ENCODE measurements at places on chromosomes 7 and 10.
A peak's percentile ranks its signal among the peaks of the same experiment; 100 is the strongest.

DNA sequence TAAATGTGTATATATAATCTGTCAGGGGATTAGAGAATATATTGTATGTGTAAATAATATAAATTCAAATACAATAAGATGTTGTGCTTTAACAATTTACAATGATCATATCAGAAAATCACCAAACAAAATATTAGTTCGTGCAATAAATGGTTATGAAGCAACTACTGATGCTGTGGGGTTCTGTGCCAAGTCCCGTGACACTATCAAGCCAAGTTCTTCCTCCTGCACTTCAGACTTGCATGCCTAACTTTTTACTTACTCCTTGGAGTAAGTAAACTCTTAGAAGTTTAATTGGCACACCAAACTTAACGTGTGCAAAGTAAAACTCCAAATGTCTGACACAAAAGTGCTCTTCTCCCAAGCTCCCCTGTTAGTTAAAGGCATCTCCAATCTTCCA lies 26.5 kb upstream of the TMEM254 start:
- no peak for DNase-seq

DNA sequence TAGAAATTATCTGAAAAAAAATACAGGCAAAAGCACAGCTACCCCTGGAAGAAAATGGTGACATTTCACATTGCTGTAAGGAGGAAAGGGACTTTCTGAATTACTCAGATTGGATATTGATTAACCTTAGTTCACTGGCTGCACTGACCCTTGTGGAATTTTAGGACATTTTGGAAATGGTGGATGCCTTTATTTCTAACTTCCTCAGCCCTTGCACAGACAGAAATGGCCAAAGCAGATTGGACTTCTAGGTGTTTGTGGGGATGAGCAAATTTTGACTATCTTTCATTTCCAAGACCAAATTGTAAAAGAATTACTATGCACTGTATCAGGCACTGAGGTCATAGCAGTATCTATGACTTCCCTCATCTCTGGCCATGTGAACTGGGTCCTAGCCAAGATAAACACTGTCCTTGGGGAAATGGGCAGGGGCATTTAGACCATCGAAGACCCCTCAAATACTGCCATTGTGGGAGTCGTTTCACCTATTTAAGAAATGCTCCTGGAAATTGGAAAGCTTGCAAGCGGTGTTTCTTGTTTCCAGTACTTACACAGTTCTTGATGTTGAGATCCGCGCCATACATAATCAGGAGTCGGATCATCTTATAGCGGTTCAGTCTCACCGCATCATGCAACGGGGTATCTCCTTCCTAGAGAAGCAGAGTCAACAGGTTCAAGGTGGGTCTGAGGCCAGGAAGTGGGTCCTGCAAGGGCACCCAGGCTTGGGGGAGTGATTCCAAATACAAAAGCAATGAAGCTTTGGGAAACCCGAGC lies 5.7 kb downstream of the ANKRD1 start:
- no peak for DNase-seq

DNA sequence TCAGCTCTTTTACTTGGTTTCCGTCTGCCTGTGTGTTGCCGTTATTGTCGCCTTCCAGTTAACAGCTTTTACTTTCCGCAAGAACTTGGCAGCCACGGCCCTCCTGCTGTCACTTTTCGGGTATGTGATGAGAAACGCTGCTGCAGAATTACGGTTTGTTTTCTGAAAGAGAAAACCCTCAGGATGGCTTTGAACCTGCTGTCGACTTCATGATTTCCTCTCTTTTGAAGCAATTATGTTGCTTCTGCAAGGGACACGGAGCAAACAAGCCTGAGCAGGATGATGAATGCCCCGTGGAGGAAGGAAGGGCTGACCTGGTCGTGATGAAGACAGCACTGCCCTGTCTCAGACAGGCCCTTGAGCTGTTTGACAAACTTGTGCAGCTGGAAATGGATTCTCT lies 339.8 kb downstream of the ABCA13 start:
- no peak for DNase-seq

DNA sequence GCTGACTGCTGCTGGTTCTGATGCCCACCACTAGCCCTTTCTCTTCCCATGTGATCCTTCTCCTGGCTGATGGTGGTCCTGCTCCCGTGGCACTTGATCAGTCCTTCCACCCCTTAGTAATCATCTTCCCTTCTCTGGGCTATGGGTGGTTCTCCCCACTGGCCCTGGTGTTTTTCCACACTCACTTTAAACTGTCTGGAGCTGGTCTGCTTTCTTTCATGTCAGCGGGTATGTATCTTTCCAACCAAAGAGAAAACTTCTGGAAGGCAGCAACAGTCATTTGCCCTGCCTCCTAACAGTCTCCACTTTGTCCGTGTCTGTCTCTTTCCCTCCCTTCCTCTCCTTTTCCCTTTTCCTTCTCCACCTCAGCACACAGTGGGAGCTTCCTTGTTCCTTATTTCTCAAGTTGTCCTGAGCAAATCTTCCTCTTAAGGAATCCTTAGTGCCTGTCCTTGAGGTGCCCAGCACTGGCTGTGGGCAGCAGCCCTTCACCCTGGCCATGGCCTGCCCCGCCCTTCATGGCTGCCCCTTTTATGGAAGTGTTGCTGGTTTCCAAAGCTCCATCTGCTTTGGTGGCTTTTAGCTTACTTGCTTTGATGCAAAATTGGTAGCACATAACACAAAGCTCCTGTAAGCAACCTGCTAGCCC lies 189.0 kb downstream of the TCF7L2 start:
- DNase-seq, result no peak

GRCh38 chr7:44960011-44960580 lies 18.7 kb downstream of the MYO1G start:
- no peak for DNase-seq

GRCh38 chr10:58641708-58642107 lies 129.0 kb downstream of the BICC1 start:
- no peak for DNase-seq

DNA sequence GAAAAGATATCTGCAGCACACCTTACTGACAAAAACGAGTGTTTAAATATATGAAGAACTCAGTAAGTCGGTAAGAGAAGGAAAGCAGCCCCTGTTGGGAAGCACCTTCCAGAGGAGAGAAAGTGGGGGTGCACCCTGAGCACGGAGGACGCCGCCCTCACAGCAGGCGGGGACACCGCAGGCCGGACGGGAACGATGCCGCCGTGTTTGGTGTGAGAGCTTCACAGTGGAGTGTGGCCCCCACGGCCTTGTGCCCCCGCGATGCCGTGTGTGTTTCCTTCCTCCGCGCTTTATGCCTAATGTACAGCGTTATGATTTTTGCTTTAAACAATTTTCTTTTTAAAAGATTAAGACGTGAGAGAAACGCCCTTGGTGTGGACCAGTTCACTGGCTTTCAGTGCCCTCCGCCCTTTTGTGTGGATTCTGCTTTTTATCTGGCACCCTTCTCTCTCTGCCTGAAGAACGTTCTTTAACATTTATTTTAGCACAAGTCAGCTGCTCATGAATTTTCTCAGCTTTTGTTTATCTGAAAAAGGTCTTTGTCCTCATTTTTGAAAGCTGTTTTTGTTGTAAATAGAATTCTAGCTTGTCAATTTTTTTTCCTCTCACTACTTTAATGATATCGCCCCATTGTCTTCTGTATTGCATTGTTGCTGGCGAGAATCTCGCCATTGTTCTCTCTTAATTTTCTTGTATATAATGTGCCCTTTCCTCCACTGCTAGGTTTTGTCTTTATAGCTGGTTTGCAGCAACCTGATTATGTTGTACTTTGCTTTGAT lies 110.7 kb downstream of the INPP5A start:
- DNase-seq, result no peak

DNA sequence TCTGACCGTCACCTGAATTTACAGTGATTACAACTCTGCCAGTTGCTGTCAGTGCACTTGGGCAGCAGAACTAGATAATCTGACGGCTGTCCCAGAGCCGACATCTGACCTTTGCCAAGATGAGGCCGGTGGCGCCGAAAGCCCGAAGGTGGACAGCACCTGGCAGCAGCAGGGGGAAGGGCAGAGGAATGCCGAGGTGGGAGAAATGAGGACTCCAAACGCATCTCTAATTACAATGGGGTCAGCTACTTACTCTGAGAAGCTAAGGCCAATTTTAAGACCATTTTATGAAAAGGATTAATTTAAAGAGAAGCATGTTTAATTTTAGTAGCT lies 33.8 kb downstream of the TRIM8 start:
- DNase-seq, result no peak

DNA sequence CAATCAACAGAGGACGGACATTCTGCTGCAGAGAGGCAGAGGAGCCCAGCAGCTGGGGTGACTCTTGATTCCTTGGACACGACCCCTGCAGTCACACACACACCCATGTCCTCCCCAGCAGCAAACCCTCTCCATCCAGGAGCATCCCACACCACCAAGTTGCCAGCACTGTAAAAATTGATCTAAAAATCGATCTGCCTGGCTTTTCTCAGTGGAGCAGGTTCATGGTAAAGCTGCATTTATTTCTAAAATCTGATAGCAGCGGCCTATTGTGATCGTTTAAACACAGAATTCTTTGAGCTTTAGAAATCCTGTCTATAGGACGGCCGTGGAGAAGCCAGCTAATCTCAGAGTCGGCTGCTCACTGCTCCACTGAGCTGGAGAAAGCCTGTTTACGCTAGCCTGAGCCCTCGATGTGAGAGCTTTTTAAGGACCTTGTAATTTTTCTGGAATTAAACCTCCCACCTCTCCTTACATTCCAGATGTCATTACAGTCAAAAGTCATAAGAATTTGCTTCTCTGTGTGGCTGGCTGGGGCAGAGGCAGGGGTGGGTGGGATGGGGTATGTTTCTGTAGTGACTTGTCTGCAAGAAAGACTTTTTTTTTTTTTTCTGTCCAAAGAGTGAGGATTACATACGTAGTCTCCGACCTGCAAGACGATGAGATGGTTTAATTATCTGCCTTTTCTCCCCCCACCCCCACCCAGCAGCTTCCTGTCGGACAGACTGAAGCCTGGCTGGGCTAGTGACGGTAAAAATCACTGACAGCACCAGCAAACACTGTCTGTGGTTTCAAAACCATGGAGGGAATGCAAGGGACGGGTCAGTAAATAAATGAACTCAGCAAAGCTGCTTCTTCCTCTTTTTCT lies 31.6 kb downstream of the TRIM8 start:
- no peak for DNase-seq

- DNase-seq, result no peak
These were observed 15.8 kb downstream of the MAT1A start for GRCh38 chr10:80273523-80274170.

GRCh38 chr7:100130608-100131453 lies 4.1 kb downstream of the MBLAC1 start:
- peak; percentile 70 for DNase-seq

GRCh38 chr7:3425087-3425486 lies 124.0 kb downstream of the SDK1 start:
- no peak for DNase-seq

GRCh38 chr7:31408140-31408729 lies 67.7 kb upstream of the NEUROD6 start:
- no peak for DNase-seq

DNA sequence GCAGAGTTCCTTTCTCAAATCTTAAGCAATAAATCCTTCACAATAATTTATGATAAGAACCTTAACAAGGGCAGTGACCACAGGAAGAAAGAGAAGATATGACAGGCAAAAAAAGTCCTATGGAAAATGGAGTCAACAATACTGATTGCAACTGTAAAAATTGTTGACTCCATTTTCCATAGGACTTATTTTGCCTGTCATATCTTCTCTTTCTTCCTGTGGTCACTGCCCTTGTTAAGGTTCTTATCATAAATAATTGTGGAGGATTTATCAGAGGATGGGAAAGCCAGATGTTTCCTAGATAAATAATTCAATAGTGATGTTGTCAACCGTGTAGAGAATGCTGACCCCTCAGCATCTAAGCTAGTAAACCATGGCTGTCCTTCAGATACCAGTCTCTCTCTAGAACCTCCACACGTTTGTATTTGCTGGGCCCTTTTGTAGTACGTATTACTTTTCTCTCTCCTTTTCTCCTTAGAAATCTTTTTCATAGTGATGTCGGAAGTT lies 172.6 kb upstream of the BET1 start:
- DNase-seq, result no peak

DNA sequence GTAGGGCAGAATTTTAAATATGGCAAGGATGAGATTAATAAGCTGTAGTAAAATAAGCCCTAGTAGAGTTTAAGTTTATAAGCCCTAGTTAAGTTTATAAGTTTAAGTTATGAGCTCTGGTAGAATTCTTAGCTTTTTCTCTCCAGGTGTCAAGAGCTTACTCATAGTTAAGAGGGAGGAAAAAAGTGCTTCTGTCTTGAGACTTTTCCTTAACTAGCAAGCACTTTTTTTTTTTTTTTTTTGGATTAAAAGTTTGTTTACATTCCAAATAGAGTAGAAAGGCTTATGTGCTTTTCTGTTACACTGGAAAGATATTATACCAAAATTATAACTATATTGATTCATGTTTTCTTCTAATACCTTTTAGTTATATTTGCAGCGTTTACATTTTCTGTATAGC lies 25.5 kb upstream of the MPP7 start:
- DNase-seq, result no peak

- peak; percentile 56 for DNase-seq
These were observed 27.3 kb upstream of the KMT2C start for GRCh38 chr7:152462995-152463708.

DNA sequence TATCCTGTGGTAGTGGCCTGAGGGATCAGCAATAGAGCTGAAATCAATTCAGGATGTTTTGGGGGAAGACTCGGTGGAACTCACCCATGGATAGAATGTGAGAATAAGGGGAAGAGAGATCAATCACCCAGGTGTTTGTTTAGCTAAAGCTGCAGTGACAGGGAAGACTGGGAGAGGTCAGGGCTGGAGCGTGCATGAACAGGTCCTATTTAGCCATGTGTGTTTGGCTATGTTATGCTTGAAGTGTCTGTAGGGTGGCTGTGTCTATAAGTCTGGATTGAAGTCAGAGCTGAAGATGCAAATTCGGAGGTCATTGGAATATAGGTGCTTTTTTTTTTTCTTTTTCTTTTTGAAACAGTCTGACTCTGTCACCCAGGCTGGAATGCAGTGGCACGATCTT lies 4.6 kb downstream of the ATP6V1F start:
- DNase-seq, result no peak

DNA sequence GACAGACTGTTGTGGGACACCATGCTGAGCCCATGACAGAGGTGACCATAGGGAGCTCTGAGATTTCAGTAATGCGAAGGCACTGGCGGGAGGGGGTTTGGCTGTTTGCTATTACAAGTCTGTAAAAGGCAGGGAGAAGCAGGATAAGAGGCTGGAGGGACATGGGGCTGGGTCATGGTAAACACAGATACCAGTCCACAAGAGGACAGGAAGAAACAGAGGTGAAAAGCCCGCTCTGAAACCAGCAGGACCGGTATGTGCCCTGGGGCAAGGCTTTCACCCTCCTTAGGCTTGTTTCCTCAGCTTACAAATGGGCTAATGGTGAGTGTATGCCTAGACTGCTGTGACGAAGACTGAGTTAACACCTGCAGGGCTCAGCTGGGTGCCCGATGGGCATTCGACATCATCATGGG lies 34.1 kb downstream of the ANXA11 start:
- DNase-seq, result no peak

DNA sequence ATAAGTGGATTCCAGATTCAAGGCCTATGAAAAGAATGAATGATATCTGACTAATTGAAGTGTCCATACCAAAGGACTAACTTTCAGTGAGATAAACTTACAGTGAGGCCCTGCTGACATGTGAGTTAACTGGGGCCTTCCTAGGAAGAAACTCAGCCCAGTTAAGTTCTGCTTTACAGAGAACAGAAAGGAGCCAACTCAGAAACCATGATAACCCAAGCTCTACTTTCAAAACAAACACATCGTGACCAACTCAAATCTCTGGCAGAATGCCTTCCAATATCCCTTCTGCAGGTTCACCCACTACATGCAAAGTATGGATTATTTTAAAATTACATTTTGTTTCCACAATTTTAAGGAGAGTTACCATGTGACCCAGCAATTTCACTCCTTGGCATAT lies 75.8 kb upstream of the MRLN start:
- DNase-seq, result no peak

- DNase-seq, result no peak
These were observed 13.5 kb upstream of the CSGALNACT2 start for GRCh38 chr10:43124574-43125273.
